Stimulated activated CD4-positive, alpha-beta T cell treated with anti-CD3 and anti-CD28 coated beads, Interleukin-1b, Interleukin-23, amount 100 ng/mL, for 1 hour (primary cell): ENCODE measurements at places on chromosomes 2 and 18.

GRCh38 chr2:39510140-39510539 lies 73.1 kb upstream of the MAP4K3 start:
- no peak for DNase-seq

GRCh38 chr2:179790235-179791217 lies 70.9 kb downstream of the ZNF385B start:
- DNase-seq = no peak

DNA sequence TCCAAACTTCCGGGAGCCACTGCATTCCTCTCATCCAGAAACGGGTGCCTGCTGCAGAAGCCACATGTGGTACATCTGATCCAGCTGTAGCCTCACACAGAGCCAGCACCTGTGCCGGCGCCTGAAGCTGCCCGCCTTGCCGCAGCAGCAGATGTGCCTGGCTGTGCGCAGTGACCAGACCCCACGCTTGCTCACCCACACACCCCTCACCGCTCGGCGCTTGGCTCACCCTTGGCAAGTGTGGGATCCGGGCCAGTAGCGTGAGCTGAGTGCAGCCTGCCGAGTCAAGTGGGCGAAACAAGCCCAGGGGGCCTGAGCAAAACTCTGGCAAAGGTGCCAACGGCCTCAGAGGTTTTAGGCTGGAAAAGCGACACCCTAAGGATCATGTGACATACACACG lies 220.1 kb upstream of the TMEFF2 start:
- no peak for DNase-seq

GRCh38 chr18:66601649-66602048 lies 2.2 kb downstream of the CDH19 start:
- no peak for DNase-seq

DNA sequence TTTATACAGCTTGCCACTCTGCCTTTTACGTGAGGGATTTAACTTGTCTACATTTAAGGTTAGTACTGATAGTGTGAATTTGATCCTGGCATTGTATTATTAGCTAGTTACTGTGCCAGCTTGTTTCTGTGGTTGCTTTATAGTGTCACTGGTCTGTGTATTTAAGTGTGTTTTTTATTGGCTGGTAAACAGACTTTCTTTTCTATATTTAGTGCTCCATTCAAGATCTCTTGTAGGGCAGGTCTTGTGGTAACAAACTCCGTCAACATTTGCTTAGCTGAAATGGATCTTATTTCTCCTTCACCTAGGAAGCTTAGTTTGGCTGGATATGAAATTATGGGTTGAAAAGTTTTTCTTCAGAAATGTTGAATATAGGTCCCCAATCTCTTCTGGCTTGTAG lies 1971.0 kb upstream of the LRRTM1 start:
- no peak for DNase-seq

DNA sequence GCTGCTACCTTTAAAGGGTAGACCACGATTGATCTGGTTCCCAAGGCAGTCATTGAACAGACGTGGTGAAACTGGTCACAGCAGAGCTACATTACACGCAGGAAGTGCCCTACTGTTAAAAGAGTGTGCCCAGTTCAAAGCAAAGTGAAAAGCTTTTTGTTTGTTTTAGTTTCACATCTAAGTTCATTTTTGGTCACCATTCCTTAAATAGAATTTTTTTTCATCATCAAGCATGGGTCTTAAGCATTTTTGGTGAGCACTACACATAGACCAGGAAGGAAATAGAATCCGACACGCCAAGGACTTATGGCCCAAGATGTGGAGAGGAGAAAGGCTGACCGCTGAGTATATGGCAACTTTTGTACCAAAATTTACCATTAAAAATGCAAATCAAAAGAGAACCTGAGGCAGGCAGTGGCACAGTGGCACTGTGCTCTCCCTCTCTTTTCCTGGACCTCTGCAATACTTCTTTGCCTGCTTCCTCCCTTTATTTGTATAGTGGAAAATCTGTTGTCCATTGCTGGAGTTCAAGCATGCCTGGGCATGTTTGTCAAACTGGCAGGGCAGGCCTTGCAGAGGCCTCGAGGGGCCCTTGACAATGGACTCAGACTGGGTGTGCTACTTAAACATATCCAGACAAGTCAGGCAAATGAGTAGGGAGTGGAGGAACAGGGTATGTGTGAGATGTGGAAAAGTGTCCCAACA lies 42.6 kb upstream of the HNRNPA3 start:
- DNase-seq = no peak

DNA sequence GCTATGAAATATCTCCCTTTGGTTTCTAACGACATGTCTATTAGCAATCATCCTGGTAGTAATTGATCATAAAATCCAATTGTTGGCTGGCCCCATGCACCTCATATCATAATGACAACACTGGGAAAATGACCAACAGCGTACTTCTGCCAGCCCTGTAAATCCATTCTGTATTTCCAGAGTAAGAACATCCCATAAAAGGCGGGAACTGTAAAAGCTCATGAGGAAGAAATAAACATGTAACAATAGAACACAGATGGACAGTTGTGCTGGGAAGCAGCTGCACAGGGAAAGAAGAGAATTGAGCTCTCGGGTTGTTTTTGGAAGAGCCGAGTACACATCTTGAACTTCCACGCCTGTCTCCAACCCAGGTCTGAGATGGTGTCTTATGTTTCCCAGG lies 218.7 kb downstream of the CMPK2 start:
- DNase-seq = no peak

GRCh38 chr2:203201426-203201825 lies 37.4 kb upstream of the CYP20A1 start:
- DNase-seq = no peak

DNA sequence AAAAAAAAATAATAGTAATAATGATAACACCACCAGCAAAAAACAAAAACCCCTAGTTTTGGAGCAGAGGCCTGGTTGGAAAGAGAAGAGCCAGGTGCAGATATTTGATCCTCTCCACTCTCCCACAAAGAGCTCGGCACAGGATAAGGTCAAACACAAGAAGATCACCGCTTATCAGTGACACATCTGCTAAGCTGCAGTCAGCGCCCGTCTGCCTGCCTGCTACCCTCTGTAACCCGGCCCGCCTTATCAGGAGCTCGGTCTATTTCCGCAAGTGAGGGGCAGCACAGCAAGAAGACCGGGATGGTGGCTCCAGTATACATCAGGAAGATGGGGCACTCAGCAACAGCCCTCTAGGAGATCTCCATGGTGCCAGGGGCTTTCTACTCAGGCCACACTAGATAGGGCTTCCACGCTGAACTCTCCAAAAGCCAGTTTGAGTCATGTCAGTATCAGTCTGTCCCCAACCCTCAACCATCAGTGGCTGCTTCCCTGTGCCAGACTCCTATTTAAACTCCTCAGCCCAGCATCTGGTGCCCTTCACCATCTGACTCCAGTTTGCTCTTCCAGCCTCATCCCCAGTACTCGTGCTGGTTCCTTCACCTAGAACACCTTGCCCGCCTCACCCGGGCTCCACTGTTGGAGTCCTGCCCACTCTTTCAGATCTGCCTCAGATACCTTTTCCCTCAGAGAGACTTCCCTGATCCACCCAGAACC lies 67.3 kb upstream of the PPP1CB start:
- no peak for DNase-seq

GRCh38 chr2:111024496-111024895 lies 96.2 kb upstream of the BCL2L11 start:
- no peak for DNase-seq

GRCh38 chr18:5419601-5420000 lies 124.1 kb upstream of the ZBTB14 start:
- no peak for DNase-seq

DNA sequence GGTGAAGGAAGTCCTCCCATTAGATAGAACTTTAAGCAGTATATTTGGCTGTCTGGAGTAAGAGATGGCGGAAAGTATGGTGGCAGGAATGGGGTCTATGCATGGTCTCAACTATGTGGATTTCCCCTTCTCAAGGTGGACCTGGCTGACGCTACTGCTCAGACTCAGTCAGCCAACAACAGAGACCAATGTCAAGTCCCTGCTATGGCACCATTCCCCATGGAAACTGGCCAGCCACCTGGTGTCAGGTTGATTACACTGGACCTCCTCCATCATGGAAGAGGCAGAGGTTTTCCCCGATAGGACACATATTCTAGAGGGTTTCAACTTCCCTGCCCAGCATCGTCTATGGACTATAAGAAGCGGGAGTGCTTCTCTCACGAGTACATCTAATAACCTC lies 8.6 kb upstream of the FAHD2A start:
- no peak for DNase-seq

DNA sequence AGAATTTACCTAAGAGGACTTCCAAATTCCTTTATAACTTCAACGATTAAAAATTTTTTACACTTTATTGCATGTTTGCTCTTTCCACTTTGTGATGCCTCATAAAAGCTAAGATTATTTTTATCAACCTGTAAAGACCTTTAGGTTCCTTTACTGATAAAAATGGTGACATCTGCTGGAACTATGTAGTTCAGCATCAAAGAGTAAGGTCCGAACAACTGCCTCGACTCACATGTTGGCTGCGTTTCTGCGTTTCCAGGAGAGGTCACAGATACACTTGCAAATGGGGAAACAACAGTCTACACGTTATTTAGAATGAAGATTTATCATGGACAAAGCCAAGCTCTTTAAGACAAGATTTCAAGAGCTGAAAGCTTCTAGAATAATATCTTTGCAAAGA lies 18.8 kb upstream of the TMX3 start:
- no peak for DNase-seq

DNA sequence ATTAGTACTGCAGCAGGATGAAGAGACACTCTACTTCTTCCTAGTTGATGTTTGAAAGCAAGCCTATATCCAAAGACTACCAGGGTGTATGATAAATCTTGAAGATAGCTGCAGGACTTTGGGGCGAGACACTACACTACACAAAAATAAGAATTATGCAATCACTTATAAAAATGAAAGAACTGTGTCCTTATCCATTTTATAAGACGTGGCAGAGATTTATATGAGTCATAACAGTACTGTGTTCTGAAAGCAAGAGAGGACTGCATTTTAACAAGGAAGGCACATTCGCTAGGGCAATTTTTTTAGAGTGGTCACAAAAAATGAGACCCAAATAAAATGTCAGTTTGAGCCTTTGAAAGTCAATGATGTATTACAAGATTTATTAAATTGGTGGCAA lies 617.0 kb upstream of the LINC00305 start:
- DNase-seq = no peak

- no peak for DNase-seq
These were observed 283.3 kb upstream of the NETO1 start for GRCh38 chr18:73151086-73151485.

- no peak for DNase-seq
These were observed 168.7 kb downstream of the KCNS3 start for GRCh38 chr2:18047213-18047611.

DNA sequence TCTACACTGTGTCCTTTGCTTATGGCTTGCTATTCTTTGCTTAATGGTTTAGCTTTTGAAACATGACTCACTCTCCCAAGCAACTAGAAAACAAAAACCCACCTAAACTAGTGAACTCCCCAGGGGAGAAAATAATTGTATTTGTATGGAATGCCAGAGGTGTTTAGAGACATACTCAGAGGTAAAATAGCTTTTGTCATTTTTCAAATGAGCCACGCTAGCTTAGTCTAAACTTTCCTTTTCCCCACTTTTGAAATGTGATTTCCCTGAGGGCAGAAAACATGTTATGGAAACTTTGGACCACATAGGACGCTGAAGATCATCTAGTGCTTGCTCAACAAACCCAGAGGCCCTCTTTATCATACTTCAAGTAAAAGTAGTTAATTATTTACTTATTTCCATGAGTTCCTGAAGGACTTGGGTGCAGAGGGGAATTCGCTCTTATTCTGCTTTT lies 16.5 kb upstream of the CYTIP start:
- no peak for DNase-seq

DNA sequence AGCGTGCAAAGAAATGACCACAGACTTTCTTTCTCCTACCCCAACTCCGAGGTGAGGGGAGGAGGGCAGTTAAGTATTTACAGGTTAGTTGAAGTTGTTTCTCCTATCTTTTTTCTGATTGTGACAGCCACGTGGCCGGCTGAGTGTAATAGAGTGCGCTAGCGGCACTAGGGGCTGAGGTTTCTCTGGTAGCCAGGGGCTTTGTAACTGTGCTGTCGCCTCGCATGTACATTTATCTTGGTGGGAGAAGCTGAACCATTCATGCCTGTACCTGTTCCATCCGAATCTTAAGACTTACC lies 214.1 kb upstream of the STON1 start:
- no peak for DNase-seq

- no peak for DNase-seq
These were observed 132.7 kb downstream of the HDAC4 start for GRCh38 chr2:239268082-239268481.

DNA sequence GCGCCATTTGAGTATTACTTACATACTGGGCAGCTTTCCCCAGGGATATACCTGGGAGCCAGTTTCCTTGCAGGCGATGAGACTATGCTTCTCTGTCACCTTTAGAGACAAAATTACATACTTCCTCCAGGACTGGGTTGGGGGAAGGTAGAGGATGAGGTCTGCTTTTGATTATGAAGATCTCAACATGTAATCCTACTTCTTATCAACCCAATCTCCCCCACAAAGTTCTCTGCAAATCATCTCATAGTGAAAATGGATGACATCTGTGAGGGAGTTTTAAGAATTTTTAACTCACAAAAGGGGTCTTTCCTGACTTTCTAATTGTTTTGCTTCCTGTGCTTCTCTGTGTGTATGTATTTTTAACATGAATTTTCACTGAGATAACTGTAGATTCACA lies 81.9 kb downstream of the TMEM131 start:
- no peak for DNase-seq

- DNase-seq = no peak
These were observed 463.3 kb downstream of the STK39 start for GRCh38 chr2:167784084-167784425.

DNA sequence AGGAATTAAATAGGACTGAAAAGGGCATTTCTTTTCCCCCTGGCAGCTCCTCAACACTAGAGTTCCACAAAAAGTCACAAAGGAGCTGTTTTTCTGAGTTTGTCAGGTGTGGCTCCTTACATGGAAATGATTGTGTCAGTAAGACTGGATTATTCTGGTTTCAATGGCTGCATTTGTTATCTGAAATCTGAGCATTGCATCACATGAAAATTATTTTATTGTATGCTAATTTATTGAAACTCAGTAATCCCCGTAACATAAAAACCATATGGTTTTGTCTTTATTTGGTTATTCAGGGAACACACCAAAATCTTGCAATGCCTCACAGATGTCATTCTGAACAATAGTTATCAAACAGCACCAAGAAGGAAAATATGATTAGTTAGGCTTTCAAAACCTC lies 439.7 kb upstream of the TNP1 start:
- DNase-seq = no peak

DNA sequence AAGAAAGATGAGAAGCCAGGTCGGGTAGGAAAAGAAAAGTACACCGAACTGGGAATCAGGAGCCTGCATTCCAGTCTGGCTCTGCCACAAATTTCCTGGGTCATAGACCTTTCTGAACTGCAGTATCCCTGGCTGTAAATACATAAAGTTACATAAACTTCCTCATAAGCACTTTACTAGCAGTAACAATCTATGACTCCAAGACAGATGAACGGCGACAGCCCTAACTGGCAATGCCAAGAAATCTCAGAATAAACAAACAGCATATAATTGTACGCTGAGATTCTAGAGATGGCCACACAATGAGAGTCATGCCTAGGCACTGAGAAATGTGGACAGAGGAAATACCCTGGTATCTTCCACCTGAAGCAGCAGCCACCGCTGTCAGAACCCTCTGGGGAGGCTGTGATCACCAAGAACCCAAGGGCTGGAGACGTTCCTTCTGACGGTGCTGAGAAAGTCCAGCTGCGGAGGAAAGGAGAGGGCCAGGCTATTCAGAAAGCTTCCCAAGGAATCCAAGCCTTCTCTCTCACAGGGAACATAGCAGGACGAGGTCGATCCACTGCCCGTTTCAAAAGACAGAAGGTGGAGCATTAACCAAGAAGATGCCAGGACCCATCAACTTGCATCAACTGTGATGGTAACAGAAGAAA lies 89.3 kb upstream of the SLC66A3 start:
- no peak for DNase-seq

GRCh38 chr2:24894750-24895149 lies 25.3 kb downstream of the ADCY3 start:
- DNase-seq = no peak
